ENCODE measurements at places on chromosomes 11 and 22. TPM values are rescaled to one million over a fixed set of nuclear protein-coding genes. Genes with fewer than 3 reads are reported as not detected.

- no peak for DNase-seq
Observed at GRCh38 chr11:15119352-15119751, 4.6 kb downstream of the INSC start.

GRCh38 chr22:35860837-35861236 lies 143.2 kb downstream of the APOL5 start:
- no peak for DNase-seq

DNA sequence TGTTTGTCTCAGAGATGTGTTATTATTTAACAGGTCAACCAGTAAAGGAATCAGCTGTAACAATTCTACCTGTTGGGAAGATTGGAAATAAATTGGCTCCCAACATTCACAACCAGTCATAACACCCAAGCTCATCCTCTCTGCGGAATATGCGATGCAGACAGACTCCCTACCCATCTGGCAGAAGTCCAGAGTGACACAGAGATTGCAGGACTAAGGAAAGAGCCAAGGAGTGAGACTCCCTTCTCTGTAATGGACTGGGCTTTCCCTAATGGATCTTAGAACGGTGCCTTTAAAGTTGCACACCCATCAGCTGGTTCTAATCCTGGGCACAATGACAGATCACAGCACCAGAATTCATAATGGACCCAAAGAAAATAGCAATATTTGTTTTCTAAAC lies 27.8 kb upstream of the UBASH3B start:
- no peak for DNase-seq

- peak; percentile 45 for DNase-seq
Observed at GRCh38 chr11:32809313-32809712, 14.9 kb upstream of the CCDC73 start.

- DNase-seq: no peak
Observed at GRCh38 chr11:65925397-65925796, 6.2 kb downstream of the DRAP1 start.

DNA sequence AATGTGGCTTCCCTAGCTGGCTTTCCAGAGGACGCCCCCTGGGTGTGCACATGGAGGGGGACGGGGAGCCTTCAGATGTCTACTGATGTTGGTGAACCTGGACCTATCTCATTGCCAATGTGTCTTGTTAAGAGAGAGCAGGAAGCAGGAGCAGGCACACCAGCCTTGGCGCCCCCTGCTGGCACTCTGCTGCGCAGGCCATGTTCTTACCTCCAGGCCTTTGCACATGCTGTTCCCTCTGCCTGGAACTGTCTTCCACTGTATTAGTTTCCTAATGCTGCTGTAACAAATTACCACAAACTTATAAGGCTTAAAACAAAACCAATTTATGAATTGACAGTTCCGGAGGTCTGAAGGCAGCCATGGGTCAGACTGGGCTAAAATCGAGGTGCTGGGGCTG lies 23.6 kb upstream of the MN1 start:
- DNase-seq: no peak

DNA sequence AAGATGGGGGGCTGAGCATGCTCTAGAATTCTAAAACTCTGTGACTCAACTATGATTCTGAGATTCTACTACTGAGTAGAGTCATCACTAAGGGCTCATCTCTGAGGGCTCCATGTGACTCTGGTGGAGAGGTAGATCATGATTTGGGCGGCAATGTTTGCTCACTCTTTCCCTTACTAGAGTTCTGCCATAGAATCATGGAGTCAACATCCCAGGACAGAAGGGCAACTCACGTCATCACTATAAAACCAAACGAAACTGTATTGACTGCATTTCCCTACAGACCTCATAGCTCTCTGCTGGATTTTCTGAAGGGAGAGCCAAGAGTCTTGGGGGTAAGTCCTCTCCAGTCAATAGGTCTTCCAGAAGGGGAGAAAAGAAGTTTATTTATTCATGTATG lies at the start of gene MS4A14:
TSS of gene MS4A14 (plus strand) at position 78 of the 400 bp plus-strand sequence. CDS start at position 198, 120 bp downstream.
- no peak for DNase-seq

FREY1 gene
- 0.73 TPM for total RNA-seq

OR51Q1 gene
- not detected for total RNA-seq

MACROD1 gene
- total RNA-seq: 34.5 TPM

SPDYC gene
- 0.15 TPM for total RNA-seq

Measured in HepG2 (cell line).